ENCODE measurements at places on chromosomes 6 and 20.

DNA sequence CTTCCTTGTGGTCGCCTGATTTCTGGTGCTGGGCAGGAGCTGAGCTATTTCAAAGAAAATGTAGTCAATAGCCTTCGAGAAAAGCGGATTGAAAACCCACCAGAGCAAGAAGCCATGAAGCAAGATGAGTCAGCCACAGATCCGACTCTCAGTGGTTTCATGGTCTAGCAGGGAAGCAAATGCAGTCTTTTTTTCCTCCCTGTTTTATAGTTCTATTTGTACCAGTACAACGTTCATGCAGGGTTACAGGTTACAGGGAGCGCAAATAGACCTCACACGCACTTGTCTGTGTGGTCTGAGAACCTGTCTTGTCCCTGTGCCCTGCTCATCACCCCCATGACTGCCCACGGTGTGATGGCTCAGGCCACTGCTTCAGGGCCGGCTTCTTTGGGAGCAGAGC is 309.8 kb upstream of the SUPT3H start:
- no peak for DNase-seq

DNA sequence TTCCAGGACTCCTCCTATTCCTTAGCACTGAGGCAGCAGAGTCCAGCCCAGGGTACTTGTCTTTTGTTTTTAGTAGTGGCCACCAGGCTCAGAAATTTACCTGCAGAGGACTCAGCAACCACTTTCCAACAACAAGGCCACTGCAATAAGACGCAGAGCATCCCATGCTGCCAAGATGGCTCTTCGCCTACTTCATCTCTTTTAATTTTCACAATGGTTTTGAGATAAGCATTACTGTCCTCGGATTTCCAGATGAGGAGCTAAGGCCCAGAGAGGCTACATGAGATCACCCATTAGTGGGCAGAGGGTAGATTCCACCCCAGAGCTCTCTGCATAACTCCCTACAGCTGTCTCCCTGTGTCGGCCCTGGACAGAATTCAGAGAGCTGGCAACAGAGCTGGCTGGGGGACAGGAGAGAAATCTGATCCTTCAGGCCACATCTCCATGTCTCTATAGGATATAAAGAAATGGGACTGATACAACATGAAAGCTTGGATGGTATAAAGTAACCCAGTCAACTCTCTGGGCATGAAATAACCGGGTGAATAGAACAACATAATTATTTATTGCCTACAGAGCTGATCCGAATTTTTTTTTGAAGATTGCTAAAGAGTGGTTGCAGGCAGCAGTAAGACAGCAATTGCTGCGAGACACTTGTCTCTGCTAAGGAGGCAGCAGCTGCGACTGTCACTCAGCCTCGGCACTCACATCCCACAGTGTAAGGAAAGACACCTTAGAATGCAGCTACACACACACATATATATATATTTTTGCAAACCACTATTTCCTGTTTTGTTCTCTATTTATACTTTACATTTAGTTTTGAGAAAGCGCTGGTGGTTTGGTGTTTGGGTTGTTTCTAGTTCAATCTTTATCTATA is 37.2 kb downstream of the SCML4 start:
- DNase-seq = no peak

- no peak for DNase-seq
Measured at GRCh38 chr20:47498606-47499005, 3.1 kb upstream of the NCOA3 start.

GRCh38 chr20:52918311-52918710 is 53.8 kb upstream of the TSHZ2 start:
- DNase-seq = no peak

DNA sequence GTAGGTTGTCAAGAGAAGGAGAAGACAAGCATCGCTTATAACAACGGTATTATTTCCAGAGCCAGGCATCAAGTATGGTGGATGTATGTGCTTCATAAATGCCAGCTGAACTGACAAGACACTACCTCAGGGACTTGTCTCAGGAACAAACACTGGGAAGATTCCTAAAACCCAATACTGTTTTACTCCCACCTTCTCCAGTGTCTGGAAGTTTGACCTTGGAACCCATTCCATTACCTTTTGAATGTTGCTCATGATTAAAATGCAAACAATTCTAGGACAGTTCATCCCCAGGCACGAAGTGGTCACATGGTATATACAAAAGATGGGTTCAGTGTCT is 300.1 kb downstream of the ADGB start:
- no peak for DNase-seq

DNA sequence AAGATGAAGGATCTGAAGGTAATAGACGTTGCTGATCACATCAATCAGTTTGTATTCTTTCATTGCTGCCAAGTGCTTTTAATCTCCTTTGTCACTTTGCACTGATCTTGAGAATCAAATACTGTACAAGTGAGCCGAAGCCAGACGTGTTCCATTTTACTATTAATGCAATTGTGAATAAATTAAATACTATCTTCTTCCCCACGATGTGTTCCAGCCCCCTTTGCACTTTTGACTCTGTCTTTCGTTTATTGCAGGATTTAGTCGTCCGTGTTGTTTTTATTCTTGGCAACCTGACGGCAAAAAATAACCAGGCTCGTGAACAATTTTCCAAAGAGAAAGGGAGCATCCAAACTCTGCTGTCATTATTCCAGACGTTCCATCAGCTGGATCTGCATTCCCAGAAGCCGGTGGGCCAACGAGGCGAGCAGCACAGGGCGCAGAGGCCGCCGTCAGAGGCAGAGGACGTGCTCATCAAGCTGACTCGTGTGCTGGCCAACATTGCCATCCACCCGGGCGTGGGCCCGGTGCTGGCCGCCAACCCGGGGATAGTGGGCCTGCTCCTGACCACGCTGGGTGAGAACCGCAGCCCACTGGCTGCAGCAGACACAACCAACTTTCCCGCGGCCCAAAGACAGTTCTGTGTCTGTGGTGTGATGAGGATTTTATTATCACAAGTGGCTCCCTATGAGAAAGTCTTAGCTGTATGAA is 104.7 kb downstream of the ARMC2 start:
- no peak for DNase-seq

- no peak for DNase-seq
Measured at GRCh38 chr6:159723259-159723658, 4.0 kb upstream of the WTAP start.

GRCh38 chr6:15421945-15422733 is 176.3 kb downstream of the JARID2 start:
- no peak for DNase-seq

GRCh38 chr6:127718694-127719093 is 141.7 kb downstream of the C6orf58 start:
- DNase-seq = no peak

DNA sequence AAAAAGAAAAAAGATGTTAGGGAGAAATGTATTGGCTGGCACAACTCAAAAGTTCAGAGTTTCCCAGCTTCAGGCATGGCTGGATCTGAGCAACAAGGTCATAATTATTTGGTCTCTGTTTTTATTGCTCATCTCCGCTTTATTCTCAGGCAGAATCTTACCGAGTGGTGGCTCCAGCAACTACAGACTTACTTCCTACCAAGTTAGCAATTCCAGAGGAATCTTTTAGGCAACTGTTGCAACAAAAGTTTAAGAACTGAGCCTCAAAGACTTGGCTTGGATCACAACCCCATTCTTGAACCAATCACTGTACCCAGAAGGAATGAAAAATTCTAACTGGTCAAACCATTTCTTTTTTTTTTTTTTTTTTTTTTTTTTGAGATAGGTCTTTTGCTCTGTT is 35.5 kb upstream of the NCOA3 start:
- DNase-seq = no peak

GRCh38 chr20:4813863-4814695 is 92.4 kb downstream of the PRND start:
- DNase-seq = no peak

DNA sequence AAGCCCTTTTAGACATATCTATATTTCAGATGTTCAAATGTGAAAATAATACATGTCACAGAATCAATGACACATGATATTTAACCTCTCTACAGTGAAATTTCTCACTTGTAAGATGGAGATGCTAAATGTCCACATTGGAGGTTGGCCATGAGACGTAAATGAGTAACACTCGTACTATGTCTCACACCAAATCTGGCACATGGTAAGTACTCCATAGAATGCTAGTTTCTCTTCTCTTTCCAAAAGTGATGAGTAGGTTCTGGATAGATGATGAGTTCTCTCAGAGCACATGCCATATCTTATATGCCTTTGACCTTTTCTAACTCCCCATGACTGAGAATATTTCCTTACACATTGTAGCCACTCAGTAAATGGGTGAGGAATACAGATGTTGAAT is 17.7 kb downstream of the GFOD1 start:
- DNase-seq = no peak

- DNase-seq = no peak
Measured at GRCh38 chr6:16064671-16065072, 64.2 kb upstream of the MYLIP start.

DNA sequence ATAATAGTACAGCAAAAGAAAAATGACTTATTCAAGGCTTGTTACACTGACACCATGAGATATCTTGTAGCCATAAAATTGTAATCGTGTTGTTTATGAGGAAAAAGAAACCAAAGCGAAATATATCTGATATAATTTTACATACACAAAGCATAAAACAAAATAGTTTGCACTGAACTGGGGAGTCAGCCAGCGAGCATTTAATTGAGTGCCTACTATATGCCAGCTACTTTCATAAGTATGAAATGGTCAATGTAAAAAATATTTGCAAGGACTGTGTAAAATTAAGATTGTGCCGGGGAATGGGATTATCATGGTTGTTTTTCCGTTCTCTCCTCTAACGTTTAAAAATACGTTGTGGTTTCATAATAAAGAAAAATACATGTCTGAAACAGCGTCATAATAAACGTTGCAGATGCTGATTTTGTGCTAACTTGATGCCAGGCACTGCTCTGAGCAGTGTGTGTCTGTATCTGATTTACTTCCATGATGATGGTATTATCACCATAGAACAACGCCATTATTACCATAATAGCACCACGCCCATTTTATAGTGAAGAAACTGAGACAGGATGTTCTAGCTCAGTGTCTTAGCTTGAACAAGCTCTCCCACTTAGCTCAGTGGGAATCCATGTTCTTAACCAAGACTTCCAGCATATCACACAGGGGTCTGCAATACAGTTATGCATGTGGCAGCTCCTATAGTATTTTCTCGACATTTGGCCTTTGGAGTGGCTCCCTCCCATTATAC is 144.6 kb downstream of the BCAS1 start:
- DNase-seq = no peak

- peak; percentile 63 for DNase-seq
Measured at GRCh38 chr6:167571550-167571949, 246.7 kb downstream of the TTLL2 start.

DNA sequence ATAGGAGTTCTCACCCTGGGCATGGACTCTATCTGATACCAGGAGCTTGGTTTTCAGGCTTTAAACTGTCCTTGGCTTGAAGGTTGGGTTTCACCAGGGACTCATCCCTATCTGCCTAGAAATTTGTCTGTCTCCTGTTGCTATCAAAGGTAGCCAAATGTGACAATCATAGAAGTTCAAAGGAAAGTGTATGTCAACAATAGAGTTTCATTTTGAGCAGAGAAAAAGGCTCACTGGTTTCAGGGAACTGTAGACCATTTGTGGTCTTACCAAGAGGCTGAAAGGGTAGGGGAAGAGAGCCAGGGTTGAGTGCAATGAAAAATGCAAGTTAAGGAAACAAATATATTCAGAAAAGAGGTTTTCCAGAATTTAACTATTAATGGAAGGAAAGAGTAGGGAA is 966.8 kb upstream of the CITED2 start:
- DNase-seq = no peak

GRCh38 chr6:11525468-11526155 is 11.9 kb upstream of the TMEM170B start:
- no peak for DNase-seq

GRCh38 chr6:141956868-141957267 is 175.9 kb upstream of the GJE1 start:
- DNase-seq = no peak

- DNase-seq = no peak
Measured at GRCh38 chr6:131929264-131929663, 21.9 kb downstream of the CCN2 start.

DNA sequence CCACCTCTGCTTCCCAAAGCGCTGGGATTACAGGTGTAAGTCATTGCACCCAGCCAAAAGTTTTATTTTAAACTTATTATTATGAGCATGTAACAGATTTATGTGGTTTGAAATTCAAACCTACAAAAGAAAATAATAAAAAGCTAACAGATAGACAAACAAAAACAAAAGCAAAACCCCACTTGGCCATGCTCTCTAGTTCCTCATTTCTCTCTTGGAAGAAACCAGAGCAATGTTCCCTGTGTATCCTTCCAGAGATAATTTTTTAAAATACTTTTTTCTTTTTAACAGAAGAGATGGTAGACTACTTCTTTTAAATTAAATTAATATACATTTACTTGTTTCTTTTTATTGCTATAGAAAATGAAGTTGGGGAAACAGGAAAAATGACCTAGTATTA is 28.0 kb upstream of the SLC17A3 start:
- DNase-seq = no peak

DNA sequence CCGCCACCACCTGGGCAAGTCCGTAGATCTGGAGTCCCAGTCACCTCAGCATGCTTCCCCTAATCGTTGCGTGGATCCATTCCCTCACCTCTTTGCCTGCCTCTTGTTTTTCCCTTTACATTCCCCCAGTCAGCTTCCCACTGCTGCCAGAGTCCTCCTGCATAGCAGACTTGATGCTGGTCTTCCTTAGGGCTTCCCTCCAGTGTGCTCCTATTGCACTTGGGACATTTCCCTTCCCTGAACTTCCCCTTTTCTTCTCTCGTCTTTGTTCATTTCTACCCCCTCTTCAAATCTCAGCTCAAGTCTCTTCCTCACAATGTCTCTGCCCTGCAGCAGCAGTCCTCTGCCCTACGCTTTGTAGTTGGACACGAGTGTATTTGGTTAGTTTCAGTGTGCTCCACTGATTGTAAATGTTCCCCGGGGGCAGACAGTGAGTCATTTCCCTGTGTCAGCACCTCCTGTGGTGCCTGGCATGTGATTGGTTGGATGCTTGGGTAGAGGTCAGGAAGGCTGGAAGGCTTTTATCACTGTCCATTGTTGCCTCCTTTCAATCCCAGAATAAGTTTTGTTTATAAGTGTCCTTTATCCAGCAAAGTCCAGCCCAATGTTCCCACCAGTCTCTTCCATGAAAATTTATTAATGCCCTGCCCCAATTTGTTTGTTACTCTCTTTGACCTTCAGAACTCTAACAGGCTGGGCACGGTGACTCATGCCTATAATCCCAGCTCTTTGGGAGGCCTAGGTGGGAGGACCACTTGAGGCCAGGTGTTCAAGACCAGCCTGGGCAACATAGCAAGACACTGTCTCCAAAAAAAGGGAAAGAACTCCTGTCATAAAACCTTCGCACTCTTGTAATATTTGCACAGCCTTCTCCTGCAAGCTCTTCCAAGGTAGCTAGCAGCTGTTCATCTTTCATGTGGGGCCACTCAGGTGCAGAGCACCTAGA is 38.3 kb downstream of the FAM120B start:
- no peak for DNase-seq

GRCh38 chr6:14910692-14911547 is 334.9 kb upstream of the JARID2 start:
- peak; percentile 84 for DNase-seq

- DNase-seq = no peak
Measured at GRCh38 chr20:23125159-23125558, 39.0 kb upstream of the CD93 start.
